Memory B cell (primary cell): ENCODE measurements at places on chromosomes 5 and 9.

DNA sequence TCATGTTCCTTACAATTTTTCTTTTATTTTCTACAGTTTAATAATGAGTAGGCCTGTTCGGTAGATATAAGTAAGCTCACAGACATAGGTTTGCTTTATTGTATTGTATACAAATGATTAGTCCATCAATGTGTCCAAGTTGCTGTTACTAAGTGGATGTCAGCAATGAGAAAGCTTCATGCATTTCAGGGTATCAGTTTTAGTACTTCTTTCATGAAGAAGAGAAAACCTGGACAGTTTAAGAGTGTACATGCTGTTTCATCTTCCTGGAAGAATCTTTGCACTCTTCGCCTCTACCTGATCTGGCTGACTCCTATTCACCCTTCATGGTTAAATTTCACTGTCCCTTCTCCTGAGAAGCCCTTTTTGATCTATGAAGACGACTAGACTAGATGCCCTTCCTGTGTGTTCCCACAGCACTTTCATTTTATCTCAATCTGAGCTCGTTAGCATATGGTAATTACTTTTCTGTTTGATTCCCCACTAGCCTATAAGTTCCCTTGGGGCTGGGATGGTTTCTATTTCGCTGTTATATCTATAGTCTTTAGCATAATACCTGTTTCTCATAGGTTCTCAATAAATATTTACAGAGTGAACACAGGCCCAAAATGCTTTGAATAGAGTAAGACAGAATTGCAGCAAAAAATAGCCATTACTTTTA is 70.7 kb downstream of the CETN3 start:
- no peak for DNase-seq

DNA sequence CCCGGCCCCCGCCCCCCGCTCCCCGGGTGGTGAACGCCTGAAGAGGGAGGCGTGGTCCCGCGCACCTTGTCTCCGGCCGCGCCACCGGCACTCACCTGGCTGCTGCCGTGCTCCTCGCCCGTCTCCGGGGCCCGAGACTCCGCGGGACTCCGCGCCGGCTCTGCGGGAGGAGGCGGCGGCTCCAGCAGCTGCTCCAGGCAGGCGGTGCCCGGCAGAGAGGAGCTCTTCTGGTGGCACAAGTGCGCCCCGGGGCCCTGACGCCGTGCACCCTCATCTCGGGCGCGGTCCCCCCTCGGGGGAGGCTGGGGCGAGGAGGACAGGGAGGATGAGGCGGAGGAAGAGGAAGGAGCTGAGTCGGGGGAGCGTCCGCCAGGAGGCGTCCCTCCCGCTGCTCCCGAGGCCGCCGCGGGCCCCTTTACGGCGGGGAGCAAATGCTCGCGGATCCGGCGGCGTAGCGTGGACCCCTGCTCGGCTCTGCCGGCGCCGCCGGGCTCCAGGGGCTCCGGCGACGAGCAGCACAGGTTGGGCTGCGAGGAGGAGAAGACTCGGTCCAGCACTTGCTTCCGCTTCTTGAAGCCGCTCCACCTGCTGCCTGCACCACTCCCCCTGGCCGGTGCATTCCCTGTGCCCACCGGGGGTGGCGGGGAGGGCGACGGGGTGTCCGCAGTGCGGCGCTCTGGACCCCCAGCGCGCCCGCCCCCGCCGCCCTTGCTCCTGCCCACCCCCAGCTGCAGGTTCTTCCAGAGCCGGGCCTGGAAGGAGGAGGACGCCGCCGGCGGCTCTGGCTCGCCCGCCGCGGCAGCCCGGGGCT is 928 bp downstream of the MCTP1 start:
- DNase-seq: no peak

GRCh38 chr9:96242811-96243210 is 59.2 kb downstream of the HSD17B3 start:
- DNase-seq: no peak

- peak; percentile 17 for DNase-seq
These were observed 242.2 kb downstream of the SMARCA2 start for GRCh38 chr9:2257248-2257929.

GRCh38 chr9:135602789-135603481 is 36.4 kb downstream of the GLT6D1 start:
- peak; percentile 49 for DNase-seq

DNA sequence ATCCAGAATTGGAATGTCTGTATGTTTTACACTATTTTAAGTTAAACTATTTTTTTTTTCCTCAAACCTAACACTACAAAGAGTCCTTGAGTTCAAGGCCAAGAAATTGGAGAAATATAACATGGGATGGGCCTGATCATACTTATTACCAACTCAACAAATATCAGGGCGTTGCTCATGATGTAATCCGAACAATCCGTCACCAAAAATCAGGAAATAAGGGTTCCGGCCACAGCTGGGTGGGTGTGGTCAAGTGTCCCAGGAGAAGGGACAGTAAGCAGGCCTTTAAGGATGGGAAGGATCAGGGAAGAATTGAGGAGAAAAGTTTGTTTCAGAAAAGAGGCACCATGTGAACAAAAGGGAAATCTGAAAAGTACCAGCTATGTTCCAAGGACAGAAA is 29.8 kb downstream of the MED27 start:
- no peak for DNase-seq

- DNase-seq: no peak
These were observed 237.9 kb downstream of the ISL1 start for GRCh38 chr5:51621156-51621555.

DNA sequence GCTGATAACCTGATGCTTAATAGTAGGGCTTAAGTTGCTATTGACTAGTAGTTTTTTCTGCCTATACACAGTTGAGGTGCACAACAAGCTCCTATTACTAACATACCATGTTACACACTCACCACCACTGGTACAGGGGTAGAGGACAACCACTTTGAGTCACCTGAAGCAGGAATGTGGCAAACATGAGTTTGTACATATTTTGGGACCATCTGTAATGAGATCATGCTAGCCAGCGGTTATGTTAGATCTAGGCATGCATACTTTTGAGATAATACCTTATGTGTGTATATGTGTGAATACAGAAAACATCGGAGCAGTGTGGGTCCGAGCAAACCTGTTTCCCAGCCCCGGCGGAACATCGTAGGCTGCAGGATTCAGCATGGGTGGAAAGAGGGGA is 72.8 kb upstream of the NXNL2 start:
- no peak for DNase-seq

DNA sequence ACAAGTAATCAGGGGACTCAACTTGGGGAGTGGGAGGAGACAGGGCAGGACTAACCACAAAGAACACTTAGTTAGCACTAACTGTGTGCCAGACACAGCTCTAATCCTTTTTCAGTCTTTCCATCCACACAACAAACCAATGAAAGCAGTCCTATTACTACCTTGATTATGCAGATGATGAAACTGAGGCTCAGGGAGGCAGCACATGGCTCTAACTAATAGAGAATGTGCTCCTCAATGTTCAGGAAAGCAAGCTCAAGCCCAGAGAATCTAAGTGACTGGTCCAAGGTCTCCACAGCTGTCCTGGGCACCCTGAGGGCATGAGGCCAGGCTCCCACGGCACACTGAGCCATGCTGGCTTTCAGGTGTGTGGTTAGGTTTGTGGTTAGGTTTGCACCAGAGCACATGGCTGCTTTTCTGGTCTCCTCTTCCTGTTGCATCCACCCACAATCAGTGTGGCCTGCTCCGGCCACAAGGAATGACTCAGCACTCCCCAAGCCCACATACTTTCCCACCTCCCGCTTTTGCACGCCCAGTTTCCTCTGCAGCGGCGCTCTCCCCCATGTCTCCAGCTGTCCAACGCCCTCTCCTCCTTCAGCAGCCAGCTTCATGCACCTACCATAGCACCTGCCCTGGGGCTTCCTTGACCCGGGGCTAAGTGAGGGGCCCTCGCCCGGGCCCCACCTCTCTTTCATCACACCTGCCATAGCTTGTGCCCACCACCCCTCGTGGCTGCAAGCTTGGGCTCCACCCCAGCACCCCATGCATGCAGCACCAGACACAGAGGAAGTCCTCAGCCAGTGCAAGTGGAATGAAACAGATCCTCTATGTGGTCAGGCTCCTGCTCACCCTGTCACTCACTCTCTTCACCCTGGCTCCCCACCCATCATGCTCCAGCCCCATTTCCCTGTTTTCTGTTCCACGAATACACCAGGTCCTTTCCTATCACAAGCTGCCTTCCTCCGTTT is 133.1 kb downstream of the GABBR2 start:
- DNase-seq: no peak

- DNase-seq: no peak
These were observed 11.0 kb downstream of the NCS1 start for GRCh38 chr9:130183133-130183762.

- peak; percentile 14 for DNase-seq
These were observed 6.1 kb upstream of the MOB3B start for GRCh38 chr9:27535701-27536118.

- DNase-seq: no peak
These were observed 94.5 kb downstream of the LMNB1 start for GRCh38 chr5:126871441-126871840.

DNA sequence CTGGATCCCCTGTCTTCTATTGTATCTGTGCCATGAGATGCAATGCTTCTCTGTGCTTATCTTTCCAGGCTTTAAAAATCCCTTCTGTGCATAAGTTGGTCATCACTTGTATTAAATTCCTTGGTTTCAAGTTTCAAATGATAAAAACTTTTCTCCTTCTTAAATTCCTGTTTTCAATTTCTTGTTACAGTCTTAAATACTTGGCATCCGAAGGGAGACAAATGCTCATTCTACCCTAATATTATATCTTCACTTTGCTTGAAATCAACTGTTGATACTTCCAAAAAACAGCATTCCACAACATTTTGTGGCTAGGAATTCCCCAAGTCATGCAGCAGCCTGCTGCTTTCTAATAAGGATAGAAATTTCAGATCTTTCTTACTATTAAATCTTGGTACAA is 413.2 kb upstream of the ACTBL2 start:
- DNase-seq: no peak

GRCh38 chr9:113563826-113564497 is 100.4 kb downstream of the RGS3 start:
- no peak for DNase-seq
